ENCODE measurements at places on chromosomes 12 and 14.

GRCh38 chr14:73472185-73473114 lies 14.1 kb upstream of the NUMB start:
- DNase-seq: no peak

- DNase-seq: peak; percentile 58
Observed at GRCh38 chr14:94548999-94549985, 11.9 kb upstream of the SERPINA4 start.

DNA sequence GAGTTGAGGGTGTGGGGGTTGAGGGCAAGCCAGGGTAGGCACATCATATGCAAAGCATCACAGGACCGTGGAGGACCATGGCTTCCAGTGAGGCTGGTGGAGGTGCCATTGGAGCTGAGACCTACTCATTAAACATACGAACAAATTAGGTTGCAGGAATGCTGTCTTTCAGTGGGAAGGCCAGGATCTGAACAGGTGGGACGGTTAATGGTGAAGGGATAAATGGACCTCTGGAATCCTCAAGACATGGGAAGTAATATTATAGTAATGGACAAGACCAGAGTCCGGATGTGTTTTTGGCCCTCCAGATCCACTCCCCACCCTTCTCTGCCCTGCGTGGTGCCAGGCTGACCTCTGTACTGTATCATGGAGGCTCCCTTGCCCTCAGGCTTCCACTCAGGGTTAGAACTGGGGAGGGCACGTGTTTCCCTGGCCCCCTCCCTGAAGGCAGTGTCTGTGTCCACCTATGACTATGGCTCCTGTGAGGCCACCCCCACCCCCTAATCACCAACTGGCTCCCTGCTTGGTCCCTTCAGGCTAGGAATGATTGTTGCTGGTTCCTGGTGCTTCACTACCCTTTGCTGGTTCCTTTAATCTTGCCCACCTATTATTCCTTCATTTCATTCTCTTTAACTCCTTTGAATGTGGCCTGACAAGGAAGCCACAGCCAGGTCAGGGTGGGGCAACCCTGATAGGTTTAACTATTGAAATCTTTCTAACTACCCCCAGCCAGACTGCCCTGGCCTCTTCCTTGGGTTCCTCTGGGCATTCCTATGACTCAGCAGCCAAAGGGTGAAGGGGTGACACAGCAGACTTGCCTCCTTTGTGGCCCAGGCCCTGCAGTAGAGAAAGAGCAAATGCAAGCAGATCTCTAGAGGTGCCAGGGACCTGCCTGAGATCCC lies 10.7 kb downstream of the DHRS2 start:
- DNase-seq: no peak

GRCh38 chr14:77786148-77786547 lies 13.8 kb upstream of the ADCK1 start:
- DNase-seq: no peak
